ENCODE measurements at places on chromosomes 7 and 10. TPM values are rescaled to one million over a fixed set of nuclear protein-coding genes. Genes with fewer than 3 reads are reported as not detected.

The FZD1 gene
- total RNA-seq, result 10.5 TPM

GRCh38 chr7:30893357-30893756 is 18.3 kb upstream of the AQP1 start:
- no peaks in the 10 kb centered on the region for H3K27me3 ChIP-seq
- no peak for DNase-seq
- H3K4me3 ChIP-seq, result no peak overlapping the region
- no peaks in the 10 kb centered on the region for H3K36me3 ChIP-seq
- H3K4me1 ChIP-seq, result peaks cover 63% of the 10 kb centered on the region

DNA sequence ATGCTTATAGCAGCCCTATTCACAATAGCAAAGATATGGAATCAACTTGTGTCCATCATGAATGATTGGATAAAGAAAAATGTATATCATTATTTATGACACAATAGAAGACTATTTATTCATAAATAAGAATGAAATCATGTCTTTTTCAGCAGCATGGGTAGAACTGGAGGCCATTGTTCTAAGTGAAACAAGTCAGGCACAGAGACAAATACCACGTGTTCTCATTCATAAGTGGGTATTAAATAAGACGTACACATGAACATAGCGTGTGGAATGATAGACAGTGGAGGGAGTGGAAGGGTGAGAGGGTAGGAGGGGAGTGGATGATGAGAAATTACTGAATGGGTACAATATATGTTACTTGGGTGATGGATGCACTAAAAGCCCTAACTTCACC is 762.4 kb downstream of the REEP3 start:
- H3K27me3 ChIP-seq, result no peaks in the 10 kb centered on the region
- no peak overlapping the region for H3K4me3 ChIP-seq
- no peaks in the 10 kb centered on the region for H3K4me1 ChIP-seq
- H3K36me3 ChIP-seq, result no peaks in the 10 kb centered on the region
- DNase-seq, result no peak

DNA sequence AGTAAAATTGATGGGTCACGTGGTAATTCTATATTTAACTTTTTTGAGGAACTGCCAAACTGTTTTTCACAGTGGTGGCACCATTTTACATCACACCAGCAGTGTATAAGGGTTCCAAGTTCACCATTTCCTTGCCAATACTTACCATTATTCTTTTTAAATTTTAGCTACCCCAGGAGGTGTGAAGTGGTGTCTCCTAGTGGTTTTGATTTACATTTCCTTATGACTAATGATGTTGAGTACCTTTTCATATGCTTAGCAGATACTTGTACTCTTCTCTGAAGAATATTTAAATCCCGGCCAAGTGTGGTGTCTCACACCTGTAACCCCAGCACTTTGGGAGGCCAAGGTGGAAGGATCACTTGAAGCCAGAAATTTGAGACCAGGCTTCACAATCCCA is 28.5 kb downstream of the FHIP2A start:
- H3K27me3 ChIP-seq, result no peaks in the 10 kb centered on the region
- no peak for DNase-seq
- H3K27ac ChIP-seq, result no peak overlapping the region
- H3K4me3 ChIP-seq, result no peak overlapping the region

The CHPF2 gene
- total RNA-seq, result 21.6 TPM

GRCh38 chr7:151181011-151181431 is 6.0 kb downstream of the ASB10 start:
- no peaks in the 10 kb centered on the region for H3K36me3 ChIP-seq
- H3K27me3 ChIP-seq, result no peaks in the 10 kb centered on the region
- H3K4me1 ChIP-seq, result no peaks in the 10 kb centered on the region
- H3K4me3 ChIP-seq, result no peak overlapping the region
- DNase-seq, result no peak

The FOXK1 gene
- total RNA-seq, result 14.2 TPM

GRCh38 chr10:45076891-45077290 is 76.2 kb downstream of the ZNF22 start:
- no peaks in the 10 kb centered on the region for H3K4me1 ChIP-seq
- no peak overlapping the region for H3K27ac ChIP-seq
- DNase-seq, result no peak
- H3K27me3 ChIP-seq, result no peaks in the 10 kb centered on the region

DNA sequence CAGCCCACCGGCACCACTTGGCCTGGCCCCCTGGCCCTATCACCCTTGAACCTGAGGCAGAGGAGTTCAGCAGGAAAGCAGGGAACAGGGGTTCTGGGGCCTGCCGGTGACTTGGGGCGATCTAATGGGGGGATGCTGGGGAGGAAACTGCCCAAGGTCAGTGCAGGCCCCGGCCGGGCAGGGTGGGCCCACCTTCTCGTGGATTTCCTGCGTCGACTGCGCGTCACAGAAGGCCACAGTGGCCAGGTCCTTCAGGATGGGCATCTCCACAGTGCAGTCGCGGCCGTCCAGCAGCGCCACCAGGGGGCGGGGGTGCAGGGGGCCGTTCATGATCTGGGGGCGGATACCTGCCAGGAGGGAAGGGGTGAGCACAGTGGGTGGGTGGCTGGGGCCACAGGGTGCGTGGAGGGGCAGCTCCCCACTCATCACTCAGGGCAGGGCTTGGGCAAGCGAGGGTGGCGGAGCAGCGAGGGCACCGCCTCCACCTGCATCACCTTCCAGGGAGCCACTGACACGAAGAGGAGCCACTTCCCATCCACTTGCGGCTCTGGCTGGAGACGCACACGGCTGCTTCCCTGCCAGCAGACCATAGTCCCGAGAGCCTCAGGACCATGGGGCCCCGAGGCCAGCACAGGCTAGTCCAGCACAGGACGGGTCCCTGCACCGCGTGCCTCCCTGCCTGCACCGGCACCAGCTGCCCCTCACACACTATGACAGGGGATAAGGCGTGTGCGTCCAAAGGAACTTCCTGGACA is 61.4 kb downstream of the ZRANB1 start:
- H3K4me1 ChIP-seq, result peaks cover 28% of the 10 kb centered on the region
- no peak overlapping the region for H3K4me3 ChIP-seq
- peak; percentile 68 for DNase-seq
- no peaks in the 10 kb centered on the region for H3K27me3 ChIP-seq

DNA sequence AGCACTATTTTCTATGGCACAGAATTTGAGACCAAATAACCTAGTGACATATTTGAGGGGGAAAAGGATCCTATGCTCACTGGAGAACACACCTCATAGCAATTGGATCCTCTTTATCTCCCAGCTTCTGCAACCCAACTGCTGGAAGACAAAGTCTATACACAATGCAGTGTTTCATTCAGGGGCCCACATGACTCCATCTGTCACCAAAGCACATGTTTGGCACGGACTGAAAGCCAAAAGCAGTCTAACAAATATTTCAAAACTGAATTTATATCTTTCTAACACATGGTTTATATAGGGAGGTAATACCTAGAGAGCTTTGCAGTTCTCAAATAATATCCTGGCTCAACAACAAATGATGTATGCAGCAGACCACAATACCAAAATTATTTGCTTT is 39.2 kb downstream of the ADAM12 start:
- H3K4me1 ChIP-seq, result no peaks in the 10 kb centered on the region
- H3K36me3 ChIP-seq, result no peaks in the 10 kb centered on the region
- DNase-seq, result no peak
- no peaks in the 10 kb centered on the region for H3K27me3 ChIP-seq
- no peak overlapping the region for H3K27ac ChIP-seq
- H3K4me3 ChIP-seq, result no peak overlapping the region

DNA sequence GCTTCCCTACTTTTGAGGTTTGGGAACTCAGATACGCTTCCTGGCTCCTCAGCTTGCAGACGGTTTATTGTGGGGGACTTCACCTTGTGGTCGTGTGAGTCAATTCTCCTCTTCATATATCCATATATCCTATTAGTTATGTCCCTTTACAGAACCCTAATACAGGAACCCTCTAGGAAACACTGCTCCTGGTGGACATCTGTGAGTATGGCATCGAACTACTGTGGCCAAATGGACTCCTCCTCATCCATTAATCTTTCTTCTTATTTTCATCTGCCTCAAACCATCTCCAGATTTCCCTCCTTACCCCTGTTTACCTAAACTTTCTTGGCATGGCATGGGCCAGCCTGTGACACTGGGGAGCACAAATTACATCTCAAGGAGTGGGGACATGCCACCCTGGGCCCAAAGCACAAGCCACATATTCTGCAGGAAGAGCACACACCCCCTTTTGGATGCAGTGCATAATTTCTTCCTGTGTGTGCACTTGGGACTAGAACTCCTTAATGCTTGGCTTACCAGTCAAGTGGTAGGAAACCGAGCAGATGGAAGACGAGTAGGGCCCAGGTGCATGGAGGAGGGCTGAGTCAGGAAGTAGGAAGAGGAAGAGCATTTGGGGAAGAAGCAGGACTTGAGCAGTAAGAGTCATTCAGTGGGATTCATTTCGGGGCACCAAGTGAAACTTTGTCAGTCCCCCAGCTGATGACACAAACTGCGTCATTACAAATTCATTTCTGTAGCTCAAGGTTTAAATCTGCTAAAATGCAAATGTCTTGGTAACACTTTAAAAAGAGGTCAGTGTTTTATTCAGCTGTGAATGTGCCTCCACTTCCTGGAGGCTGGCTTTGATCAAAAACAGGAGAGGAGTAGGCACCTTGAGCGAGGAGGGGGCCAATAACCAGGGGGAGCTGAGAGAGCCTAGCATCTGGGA is 80.8 kb upstream of the PLXNA4 start:
- H3K4me1 ChIP-seq, result no peaks in the 10 kb centered on the region
- no peak overlapping the region for H3K4me3 ChIP-seq
- no peak overlapping the region for H3K27ac ChIP-seq
- H3K27me3 ChIP-seq, result no peaks in the 10 kb centered on the region

DNA sequence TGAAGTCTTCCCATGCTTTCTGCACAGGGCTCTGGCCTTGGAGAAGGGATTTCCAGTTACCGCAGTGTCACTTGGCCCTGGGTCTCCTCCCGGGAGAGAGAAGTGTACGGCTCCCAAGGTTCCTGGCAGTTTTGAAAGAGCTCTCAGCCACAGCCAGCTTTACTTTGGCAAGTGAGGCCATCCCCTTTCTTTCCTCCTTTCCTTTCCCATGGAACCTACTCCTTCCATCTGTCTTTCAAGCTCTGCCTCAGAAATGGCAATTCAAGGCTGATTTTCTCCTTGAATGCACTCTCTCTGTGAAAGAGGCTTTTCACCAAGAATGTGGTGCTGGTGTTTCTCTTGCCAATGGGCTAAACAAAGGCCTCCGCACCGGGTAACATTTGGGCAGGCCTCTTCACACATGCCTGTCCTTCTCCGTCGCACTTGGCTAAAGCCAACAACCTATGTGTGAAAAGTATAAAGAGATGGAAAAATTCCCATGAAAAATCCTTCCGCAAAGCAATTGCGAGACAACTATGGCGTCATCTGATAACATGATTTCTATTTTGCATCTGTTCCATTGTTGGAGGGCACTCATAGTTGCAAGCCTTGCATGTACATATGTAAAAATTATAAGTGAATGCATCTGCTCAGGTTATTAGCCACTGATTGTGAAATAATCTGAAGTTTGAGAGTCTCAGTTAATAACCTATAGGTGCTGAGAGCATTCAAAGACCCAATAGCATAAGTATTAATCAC is 125.4 kb downstream of the PFKFB3 start:
- H3K4me1 ChIP-seq, result no peaks in the 10 kb centered on the region
- H3K27me3 ChIP-seq, result no peaks in the 10 kb centered on the region
- H3K4me3 ChIP-seq, result no peak overlapping the region
- no peak overlapping the region for H3K27ac ChIP-seq
- DNase-seq, result no peak

Measured in pancreas (tissue), 10 donors.